ENCODE measurements at places on chromosomes 1 and 21.

DNA sequence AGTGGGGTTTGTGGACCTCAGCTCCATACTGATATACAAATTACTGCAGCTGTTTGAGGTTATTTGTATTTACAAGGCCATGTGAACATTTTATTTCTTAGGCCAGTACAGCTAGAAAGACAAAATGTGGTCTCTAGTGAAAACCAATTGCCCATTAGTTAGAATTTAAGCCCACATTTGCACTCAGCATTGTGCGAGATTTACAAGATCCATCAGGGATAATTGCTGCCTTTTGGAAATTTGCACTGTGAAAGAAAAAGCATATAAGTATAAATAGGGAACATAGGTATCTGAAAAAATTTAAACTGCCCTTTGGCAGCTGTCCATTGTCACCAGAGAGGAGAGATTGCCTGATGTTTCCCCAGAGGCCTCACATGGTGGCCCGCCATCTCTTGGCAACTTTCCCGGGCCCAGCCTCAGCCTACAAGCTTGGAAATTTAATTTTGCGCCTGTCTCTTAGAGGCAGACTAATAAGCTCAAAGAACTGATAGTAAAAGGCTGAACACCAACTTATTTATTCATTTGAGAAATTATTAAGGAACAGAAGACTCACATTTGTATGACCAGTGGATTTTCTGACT is 120.7 kb downstream of the MAP3K21 start:
- no peak for DNase-seq

DNA sequence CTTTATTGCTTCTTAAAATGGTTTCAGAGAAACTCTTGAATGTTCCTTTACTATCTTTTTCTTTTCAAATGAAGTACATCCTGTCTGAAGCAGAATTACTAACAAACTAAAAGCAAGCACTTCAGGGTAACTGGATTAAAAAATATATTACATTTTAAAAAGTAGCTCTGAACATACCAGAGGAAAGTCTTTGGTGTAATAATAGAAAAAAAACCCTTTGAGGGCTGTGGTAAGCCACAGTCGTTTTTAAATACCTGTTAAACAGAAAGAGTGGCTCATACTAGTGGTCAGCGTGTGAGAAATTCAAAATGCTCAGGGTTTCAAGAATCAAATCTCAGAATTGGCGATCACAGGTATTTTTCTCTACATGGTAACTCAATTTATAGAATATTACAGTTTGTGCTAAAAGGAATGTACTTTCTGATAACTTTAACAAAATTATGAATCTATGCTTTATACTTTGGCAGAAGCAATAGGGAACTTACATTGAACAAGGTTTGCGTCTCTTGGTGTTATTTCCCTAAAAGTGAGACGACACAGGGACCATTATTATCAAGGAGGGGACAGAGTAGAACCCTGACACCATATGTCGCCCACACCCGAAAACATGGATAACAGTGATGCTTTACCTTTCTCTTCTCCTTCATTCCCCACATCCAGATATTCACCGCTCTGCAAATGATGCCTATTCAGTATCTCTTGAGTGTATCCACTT is 97.0 kb upstream of the DPH5 start:
- no peak for DNase-seq

- no peak for DNase-seq
These were observed 54.6 kb upstream of the PRKACB start for GRCh38 chr1:84089465-84089864.

- DNase-seq = no peak
These were observed 154.2 kb downstream of the ZNF326 start for GRCh38 chr1:90149101-90149500.

DNA sequence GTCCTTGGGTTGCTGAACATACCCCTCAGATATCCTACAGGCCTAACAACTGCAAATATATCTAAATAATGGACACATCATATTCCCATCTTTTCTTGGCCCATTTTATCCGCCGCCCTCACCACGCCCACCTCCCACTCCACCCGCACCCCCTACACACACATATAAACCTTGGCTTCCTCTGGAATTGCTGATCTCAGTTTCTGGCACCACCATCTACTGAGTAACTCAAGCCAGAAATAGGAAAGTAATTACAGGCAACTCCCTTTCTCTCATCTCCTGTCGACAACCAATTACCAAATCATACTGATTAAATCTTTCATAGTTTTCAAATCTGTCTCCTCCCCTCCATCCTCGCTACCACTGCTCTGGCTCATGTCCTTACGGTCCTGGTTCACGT is 4.7 kb downstream of the RGS8 start:
- no peak for DNase-seq

DNA sequence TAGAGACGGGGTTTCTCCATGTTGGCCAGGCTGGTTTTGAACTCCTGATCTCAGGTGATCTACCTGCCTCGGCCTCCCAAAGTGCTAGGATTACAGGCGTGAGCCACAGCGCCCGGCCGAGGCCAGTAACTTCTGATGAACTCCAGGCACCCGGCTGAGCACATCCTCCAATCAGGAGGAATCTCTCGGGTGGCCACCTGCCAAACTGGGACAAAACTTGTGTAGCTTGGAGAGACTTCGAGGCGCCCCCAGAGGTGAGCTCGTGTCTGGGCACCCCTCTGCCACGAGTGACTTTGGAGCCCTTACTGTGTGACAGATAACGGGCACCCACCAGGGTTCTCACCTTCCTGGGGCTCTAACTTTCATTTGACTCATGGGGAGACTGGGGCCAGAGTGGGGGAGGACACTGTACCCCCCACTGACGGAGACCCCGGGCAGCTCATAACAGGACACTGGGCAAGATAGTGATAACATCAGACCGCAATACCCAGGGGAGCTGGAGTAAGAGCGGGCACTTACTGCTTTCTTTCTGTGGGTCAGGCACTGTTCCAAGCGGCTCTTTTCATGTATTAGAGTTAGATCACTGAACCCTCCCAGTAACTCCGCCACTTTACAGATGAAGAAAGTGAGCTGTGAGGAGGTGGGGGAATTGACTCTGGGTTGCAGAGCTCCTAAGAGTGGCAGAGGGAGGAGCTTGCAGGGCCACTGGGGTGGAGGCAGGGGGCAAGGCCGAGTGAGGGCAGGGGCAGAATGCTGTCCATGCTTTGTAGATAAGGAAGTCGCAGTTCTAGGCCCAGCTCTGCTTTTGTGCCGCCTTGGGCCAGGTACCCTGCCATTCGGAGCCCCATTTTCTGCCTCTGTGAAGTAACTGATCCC is 1.9 kb upstream of the PADI2 start:
- DNase-seq = no peak

- DNase-seq = no peak
These were observed 68.5 kb upstream of the GADD45A start for GRCh38 chr1:67616394-67616985.

DNA sequence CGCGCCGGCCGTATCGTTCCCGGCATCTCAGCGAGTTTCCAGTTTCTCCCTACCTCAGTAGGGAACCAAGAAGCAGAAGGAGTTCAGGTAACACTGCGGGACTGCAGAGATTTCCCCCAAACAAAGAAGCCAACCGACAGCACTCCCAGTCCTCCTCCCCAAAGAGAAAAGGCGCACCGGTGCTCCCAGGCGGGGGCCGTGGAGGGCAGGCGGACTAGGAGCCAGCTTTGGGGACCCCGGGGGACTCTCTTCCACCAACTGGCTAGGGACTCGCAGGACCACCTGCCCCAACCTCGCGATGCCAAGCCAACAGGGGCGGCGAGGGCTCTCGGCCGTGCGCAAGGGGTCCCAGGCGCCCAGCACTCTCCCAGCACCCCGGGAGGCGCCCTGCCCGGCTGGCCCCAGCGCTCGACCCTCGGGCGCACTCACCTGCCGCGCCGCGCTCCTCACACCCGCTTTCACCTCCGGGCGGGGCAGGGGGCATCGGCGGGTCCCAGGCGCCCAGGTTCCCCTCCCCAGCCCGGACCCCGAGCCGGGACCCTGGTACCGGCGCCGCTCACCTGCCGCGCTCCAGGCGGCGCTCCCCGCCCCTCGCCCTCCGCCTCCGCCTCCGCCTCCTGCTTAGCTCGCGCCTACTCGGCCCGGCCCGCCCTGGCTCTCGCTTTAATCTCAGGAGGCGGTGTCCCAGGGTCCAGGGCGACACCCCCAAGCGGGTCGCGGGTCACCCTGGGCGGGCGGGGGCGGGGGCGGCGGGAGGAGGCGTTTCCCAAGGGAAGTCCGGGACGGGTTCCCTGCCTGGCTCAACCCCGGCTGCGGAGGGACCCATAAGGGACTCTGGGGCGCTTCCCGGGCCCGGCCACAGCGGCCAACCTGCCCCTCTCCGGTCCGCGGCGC is at the start of gene TMPRSS2:
TSS of gene TMPRSS2 (minus strand) at position 638 of the 894 bp plus-strand sequence. CDS start 10,025 bp downstream, outside the sequence.
- no peak for DNase-seq

DNA sequence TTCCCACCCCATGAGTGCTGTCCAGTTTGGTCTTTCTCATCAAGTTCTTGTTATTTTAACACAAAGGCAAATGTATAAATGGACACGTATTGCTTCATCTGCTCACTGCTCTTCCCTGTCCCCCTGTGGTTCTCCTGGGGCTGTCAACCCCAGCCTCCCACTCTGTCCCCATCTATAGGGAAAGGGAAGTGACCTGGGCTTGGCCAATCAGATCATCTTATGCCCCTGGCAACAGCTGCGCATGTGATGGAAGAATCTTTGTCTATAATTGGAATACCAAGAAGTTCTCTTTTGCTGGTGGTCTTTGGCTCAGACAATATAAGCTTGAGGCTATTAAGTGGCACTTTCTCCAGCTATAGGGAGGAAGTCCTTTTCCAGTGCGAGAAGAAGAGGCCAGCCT is 4.7 kb upstream of the CCSAP start:
- no peak for DNase-seq

DNA sequence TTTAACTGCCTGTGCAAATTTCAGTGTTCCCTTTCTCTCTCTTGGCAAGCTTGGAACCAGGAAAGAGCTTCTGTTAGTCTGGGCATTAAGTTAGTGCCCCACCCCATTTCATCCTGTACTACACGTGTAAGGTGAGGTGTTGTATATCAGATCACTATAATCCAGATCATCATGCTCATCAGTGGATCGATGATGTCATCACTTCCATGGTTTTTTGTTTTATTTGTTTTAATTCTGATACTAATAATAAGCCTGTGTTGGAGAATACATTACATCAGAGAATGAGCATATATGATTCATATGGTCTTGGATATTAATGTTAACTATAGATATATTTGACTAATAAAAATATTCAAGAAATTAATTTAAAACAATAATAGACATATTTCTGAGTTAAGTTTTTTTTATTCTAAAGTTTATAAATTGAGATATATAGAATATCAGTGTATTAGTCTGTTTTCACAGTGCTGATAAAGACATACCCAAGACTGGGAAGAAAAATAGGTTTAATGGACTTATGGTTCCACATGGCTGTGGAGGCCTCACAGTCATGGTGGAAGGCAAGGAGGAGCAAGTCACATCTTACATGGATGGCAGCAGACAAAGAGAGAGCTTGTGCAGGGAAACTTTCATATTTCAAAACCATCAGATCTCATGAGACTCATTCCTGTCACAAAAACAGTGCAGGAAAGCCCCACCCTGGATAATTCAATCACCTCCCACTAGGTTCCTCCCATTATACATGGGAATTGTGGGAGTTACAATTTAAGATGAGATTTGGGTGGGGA is 588.3 kb upstream of the B3GALT2 start:
- DNase-seq = no peak

DNA sequence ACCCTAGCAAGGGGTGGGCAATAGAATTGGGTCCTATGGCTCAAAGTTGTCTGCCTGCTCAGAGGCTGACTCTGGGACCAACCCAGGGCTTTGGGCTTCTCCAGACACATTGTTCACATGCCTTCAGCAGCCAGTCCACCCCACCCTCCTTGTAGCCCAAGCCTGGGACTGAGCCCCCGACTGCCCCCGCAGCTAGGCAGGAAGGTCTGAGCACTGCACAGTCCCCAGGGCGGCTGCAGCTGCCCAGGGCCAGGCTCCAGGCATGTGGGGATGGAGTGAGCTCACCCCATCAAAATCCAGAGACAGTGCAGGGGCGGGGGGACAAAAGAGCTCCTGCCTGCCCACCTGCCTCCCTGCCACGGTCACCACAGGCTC is 35.6 kb downstream of the HSPG2 start:
- no peak for DNase-seq

DNA sequence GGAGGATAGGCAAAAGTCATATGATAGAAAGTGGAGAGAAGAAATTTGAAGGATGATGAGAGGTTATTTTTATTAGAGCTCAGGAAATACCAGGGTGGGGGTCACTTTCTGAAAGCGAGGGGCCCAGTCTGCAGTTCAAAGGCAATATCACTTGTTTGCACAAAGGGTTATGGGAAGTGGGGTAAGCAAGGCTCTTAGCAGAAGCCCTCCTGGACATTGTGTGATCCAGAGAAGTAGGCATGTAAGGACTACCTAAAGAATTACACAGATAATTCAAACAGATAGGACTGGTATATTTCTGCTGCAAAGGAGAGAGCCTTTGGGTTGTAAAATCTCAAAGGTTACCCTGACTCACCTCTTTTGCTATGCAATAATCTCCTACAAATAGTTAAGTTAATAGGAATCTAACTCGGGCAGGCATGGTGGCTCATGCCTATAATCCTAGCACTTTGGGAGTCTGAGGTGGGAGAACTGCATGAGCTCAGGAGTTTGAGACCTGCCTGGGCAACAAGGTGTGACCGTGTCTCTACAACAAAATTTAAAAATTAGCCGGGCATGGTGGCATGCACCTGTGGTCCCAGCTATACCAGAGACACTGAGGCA is 25.2 kb upstream of the PRRC2C start:
- no peak for DNase-seq

DNA sequence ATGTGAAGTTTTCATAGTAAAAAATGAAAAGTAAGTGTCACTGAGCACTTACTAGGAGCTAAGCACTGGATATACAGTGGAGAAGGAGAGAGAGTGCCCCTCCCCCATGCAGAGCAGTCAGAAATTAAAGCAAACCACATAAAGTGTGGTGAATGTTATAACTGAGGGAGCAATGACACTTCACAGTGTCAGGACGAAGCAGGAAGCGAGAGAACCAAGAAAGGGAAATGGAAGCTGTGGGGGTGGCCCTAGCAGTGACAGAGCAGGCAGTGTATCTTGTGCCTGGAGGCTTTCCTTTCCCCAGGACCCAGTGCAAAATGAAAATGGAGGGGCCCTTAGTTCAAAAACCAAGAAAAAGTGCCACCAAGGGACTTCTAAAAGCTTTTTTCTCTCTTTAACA is 21.5 kb upstream of the RCAN3 start:
- DNase-seq = no peak

DNA sequence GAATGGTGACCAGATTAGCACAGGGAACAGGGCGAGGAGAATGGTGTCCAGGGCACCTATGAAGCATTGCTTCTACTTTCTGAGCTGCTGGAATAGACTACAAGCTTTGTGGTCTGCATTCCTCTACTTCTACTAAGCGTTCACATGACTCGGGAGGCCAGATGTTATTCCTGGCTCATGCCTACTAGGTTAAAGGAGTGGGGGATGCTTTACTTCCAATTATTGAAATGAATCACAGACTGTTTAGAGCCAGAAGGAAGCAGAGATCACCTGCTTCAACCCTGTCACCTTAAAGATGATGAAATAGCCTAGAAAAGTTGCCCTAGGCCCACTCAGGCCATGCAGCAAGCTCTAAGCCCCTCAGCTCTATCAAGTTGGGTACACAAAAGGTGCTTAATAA is 633.5 kb downstream of the KIF26B start:
- peak; percentile 91 for DNase-seq

GRCh38 chr1:53557830-53558738 is 98.9 kb downstream of the DMRTB1 start:
- no peak for DNase-seq
